ENCODE measurements at places on chromosomes 4 and X.

DNA sequence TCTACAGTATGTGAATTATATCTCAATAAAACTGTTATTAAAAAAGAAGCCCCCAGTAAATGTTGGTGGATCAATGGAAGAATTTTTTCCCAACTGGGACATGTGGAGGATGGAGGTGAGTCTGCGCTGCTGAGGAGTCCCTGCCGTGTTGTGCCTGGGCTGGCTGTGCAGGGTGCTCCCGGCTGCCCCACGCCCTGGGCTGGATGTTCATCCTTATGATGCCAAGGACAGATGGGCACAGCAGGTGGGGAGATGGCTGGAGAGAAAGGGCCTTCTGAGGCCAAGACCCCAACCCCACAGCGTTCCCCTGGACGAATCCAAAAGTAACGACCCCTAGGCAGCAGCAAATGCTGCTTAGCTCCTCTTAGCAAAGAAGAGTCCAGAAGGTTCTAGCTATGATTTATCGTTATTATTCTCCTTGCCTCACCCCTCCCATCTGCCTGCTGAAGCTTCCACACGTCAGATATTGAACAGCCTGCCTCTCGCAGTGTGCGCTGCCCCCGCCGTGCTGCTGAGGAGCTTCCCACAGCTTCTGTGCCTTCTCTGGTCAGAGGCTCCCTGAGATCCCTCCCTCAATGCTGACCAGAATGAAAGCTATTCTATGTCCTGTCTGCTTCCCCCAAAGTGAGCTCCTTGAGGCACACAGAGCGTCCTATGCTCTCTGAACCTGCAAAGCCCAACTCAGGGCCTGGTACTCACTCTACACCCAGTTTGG, 26.5 kb downstream of the HMX1 start:
- DNase-seq = no peak

GRCh38 chr4:84218031-84218430, 281.1 kb downstream of the NKX6-1 start:
- DNase-seq = no peak

- no peak for DNase-seq
Observed at GRCh38 chr4:7096236-7096635, 28.4 kb upstream of the GRPEL1 start.

DNA sequence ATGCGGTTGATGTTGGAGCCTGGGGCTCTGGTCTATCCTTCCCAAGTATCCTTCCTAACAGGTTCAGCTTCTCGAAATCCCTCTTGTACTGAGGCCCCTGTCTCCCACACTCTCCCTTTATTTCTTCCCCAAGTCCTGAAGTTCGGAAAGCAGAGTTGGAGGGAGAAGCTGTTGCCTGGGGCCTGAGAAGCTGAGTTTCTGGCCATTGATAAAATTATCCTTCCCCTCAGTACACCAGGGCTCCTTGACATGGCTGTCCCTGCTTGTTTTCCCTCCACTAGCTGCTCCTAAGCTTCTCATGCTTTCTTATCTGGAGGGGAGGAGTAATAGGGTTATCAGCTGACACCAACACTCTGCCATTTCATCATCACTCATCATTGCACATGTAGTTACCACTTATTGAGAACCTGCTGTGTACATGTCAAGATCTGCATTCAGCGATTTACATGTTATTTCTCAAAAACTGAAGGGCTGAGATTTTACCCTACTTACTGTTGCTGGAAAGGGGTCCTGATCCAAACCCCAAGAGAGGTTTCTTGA, 58.0 kb downstream of the FUNDC1 start:
- DNase-seq = no peak

DNA sequence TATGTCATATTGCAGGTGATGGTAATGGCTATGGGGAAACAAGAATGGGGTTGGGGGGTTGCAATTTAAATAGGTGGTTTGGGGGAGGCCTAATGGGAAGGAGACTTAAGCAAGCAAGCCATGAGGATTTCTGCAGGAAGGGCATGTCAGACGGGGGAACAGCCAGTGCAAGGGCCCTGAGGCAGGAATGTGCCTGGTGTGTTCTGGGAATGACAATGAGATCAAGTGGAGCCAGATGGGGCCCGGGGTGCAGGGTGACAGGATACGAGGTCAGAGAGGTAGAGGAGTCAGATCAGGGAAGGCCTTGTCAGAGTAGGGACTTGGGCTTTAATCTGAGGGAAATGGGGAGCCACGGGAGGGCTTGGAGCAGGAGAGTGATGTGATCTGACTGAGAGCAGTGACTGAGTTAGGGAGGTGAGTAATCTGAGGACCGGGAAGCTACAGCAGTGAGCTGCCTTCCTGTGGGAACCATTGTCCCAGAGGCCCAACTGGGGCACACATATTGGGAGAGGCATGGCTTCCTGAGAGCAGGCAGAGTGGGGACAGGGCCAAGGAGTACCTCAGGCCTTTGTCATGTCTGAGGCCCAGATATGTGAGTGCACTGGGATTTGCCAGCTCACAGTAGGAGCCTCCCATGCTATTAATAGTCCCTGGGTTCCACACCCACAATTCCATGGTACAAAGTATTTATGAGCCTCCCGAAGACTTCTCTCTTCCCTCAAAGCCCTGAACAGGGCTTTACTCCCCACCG, 139.8 kb downstream of the BCOR start:
- DNase-seq = no peak

DNA sequence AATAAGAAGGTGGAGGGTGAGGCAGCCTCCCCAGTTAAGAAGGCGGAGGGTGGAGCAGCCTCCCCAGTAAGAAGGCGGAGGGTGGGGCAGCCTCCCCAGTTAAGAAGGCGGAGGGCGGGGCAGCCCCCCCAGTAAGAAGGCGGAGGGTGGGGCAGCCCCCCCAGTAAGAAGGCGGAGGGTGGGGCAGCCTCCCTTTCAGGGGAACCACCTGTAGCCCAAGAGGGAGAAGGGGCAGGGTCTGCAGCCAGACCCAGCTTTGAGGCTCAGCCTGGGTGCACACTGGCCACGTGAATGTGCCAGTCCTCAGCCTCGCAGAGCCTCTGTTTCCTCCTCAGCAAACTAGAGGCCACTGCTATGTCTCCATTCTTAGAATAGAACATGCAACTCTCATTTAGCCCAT, 52.6 kb downstream of the HMX1 start:
- no peak for DNase-seq

DNA sequence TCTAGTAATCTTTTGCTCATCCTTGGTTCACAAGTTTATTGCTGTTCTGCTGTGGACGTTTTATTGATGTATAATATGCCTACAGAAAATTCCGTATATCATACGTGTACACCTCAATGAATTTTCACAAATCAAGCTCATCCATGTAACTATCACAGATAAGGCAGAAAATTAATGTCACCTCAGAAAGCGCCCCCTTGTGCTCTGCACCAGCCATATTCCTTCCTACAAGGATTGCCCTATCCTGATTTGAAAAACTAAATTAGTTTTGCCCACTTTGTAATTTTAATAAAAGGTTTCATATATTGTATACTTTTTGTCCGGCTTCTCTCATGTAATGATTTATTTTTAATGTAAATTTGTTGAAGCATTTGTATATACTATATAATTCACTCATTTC, 390.8 kb downstream of the ADGRL3 start:
- DNase-seq = no peak

- no peak for DNase-seq
Observed at GRCh38 chr4:117740736-117741135, 293.6 kb upstream of the NDST3 start.

DNA sequence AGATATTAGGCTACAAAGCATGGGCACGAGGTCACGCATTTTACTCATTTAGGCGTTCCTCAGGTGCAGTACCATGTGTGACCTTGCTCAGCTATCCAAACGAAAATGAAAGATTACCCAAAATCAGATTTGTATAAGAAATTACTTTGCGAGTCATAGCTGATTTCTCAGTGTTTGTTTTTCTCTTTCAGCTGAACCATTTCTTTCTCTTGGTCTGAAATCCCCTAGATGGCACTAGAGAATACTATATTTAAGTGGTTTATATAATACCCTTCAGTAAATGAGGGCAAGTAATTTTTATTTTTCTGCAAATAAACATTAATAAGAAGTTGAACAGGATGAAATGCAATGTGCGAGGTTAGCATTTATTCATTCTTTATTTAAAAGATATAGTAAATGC, 496.6 kb downstream of the STIM2 start:
- no peak for DNase-seq

Measured in GM20000 (cell line).